ENCODE measurements at places on chromosomes 13 and 19. TPM values are rescaled to one million over a fixed set of nuclear protein-coding genes. Genes with fewer than 3 reads are reported as not detected.

DNA sequence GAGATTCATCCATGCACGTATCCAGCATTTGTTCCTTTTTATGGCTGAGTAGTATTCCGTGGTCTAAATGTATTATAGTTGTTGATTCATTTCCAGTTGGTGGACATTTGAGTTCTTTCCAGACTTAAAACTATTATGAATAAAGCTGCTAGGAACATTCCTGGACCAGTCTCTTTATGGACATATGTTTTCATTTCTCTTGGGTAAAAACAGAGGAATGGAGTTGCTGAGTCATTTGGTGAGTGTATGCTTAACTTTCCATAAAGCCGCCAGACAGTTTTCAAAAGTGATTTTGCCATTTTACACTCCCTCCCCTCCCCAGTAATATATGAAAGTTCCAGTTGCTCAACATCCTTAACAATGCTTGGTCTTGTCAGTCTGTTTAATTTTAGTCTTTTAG is 116.4 kb downstream of the TSHZ3 start:
- no peaks in the 10 kb centered on the region for H3K4me1 ChIP-seq
- no peak overlapping the region for H3K4me3 ChIP-seq
- no peak for DNase-seq
- no peak overlapping the region for H3K27ac ChIP-seq

Gene COG3
- total RNA-seq = 19.9 TPM

DNA sequence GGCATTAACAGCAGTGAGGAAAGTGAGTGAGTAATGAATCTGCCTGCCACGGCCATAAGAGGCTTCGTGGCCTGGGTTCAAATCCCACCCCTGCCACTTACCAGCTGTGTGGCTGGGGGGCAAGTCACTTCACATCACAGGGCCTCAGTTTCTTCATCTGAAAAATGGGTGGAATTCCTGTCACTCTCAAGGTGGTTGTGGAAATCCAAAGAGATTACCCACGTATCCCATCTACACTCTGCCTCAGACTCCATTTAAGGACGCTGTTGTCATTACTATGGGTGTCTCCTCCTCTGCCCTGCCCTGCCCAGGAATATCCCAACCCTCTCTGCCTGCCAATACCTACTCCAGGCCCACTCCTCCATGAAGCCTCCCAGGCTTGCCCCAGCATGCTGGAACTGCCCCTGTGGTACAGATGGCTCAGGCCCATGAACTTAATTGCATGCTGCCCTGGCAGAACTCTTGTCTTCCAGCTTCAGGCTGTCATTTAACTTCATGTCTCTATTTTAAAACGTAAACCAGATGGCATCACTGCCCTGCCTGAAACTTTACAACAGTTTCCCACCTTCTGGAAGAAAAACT is 3.1 kb downstream of the GIPC1 start:
- no peak overlapping the region for H3K4me3 ChIP-seq
- H3K27me3 ChIP-seq = no peaks in the 10 kb centered on the region
- peaks cover 3% of the 10 kb centered on the region for H3K36me3 ChIP-seq
- peaks cover 18% of the 10 kb centered on the region for H3K4me1 ChIP-seq
- DNase-seq = no peak

GRCh38 chr19:33052352-33052972 is 12.2 kb downstream of the RHPN2 start:
- H3K36me3 ChIP-seq = no peaks in the 10 kb centered on the region
- H3K27ac ChIP-seq = no peak overlapping the region

GRCh38 chr13:95948656-95949055 is 104.5 kb downstream of the UGGT2 start:
- no peak overlapping the region for H3K27ac ChIP-seq
- no peaks in the 10 kb centered on the region for H3K27me3 ChIP-seq
- H3K4me1 ChIP-seq = no peaks in the 10 kb centered on the region
- no peak overlapping the region for H3K4me3 ChIP-seq
- no peaks in the 10 kb centered on the region for H3K36me3 ChIP-seq
- no peak for DNase-seq

- no peaks in the 10 kb centered on the region for H3K27me3 ChIP-seq
- no peaks in the 10 kb centered on the region for H3K36me3 ChIP-seq
- H3K4me1 ChIP-seq = peaks cover 45% of the 10 kb centered on the region
- H3K27ac ChIP-seq = peak overlapping the region; percentile 97
These were observed 137.5 kb downstream of the SIPA1L3 start for GRCh38 chr19:38044267-38045111.

Gene NTN5
- total RNA-seq = 0.83 TPM

Gene CGB3
- total RNA-seq = not detected

Gene ZNF555
- 1.5 TPM for total RNA-seq

GRCh38 chr13:113888701-113889330 is 24.9 kb upstream of the GAS6 start:
- no peak for DNase-seq
- H3K36me3 ChIP-seq = no peaks in the 10 kb centered on the region
- H3K27me3 ChIP-seq = peaks cover 2% of the 10 kb centered on the region
- H3K4me1 ChIP-seq = no peaks in the 10 kb centered on the region

DNA sequence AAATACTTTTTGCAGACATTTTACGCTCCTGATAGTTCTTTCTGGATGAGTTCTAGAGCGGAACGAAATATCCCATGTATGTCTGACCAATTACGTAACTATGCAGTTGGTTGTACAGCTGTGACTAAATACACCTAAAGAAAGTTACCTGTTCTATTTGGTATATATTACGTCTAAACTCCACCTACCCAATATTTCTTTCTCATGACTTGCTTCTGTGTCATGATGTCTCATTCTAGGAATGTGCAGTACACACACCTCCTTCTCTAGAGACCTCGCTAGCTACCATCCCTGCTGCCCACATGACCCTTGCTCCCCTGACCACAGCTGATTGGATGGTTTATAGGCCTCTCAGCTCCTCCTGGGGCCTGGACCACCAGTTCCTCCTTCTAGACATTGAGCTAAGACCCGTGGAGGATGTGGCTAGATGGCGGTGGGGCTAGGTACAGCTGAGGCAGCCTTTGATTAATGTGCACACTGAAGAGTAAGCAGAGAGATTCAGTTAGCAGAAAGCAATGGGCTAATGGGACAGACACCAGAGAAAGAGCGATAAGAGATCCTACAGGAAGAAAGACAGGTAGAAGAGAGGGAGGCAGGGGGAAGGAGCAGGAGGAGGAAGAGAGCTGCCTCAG is 422.1 kb downstream of the COG6 start:
- no peak overlapping the region for H3K27ac ChIP-seq
- no peak overlapping the region for H3K4me3 ChIP-seq
- DNase-seq = no peak
- no peaks in the 10 kb centered on the region for H3K27me3 ChIP-seq
- no peaks in the 10 kb centered on the region for H3K36me3 ChIP-seq
- H3K4me1 ChIP-seq = peaks cover 12% of the 10 kb centered on the region

DNA sequence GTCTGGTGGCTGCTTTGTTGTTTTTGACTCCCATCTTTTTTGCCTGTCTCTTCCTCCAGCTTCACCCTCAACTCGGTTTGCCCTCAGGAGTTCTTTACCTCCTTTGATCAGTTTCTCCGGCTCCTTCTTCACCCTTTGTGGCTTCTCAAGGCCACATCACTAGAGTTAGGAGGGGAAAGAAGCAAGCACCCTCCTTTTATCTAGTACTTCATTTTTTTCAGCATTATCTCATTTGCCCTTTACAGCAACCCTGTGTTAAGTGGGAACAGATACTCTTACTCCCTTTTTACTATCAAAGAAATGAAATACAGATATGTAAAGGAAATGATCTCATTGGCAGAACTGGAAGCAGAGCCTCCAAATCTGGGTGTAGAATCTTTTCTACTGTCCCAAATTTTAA is 26.9 kb downstream of the RAP2A start:
- peaks cover 38% of the 10 kb centered on the region for H3K4me1 ChIP-seq
- peak overlapping the region; percentile 69 for H3K27ac ChIP-seq
- no peak for DNase-seq
- H3K4me3 ChIP-seq = no peak overlapping the region

DNA sequence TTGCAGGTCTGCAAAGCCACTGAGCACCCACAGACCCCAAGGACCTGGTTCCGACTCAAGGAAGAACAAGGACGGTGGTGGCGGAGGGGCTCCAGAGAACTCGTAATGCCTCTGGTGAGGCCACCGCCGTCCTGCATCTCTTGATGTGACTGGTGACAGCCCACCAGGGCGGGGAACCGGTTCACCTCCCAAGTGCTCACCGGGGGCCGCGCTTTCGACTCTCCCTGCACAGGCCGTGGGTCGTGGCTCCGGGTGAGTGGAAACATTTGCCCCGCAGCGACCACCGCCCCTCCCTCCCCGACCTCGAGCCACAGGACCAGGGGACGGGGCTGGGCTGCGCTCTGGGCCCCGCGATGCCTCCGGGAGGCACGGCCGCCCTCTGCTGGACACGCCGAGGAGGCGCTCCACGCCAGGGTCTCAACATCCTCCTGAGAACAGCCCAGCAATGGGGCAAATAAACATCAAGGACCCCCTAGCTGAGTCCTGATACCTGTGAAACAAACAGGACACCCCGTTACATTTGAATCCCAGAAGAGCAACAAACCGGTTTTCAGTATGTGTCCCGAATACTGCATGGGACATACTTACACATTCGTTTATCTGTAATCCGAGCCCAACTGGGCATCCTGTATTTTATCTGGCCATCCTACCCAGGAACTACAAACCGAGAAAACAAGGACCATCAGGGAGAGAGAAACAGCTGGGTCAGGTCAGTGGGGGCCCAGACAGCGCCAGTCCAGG is 3.9 kb upstream of the PLPP2 start:
- no peak overlapping the region for H3K4me3 ChIP-seq
- no peaks in the 10 kb centered on the region for H3K36me3 ChIP-seq
- peaks cover 11% of the 10 kb centered on the region for H3K4me1 ChIP-seq
- DNase-seq = peak; percentile 60
- H3K27me3 ChIP-seq = peaks cover 35% of the 10 kb centered on the region
- H3K27ac ChIP-seq = no peak overlapping the region

GRCh38 chr13:36528105-36528504 is 95.8 kb downstream of the CCNA1 start:
- H3K27me3 ChIP-seq = no peaks in the 10 kb centered on the region
- H3K27ac ChIP-seq = no peak overlapping the region
- no peaks in the 10 kb centered on the region for H3K4me1 ChIP-seq
- H3K4me3 ChIP-seq = no peak overlapping the region

Gene CCDC194
- 1.3 TPM for total RNA-seq

DNA sequence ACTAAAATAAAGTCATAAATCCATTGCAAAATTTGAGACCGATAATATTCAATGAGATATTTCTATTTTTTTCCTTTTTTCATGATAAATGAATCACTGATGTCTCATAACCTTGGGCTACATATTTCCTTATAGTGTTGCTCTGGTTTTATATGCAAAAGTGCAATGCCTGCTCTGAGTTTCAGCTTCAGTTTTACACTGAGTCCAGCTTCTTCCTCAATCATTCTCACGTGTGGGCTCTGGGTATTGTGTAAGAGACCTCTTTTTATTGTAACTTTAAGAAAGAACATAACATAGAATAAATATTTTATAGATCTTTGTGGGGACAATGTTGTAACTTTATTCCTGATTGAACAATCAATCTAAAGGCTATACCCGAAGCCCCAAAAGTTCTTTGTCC is 280.2 kb upstream of the EDNRB start:
- no peak for DNase-seq
- H3K27me3 ChIP-seq = peaks cover 6% of the 10 kb centered on the region
- no peak overlapping the region for H3K4me3 ChIP-seq
- H3K4me1 ChIP-seq = no peaks in the 10 kb centered on the region
- no peak overlapping the region for H3K27ac ChIP-seq
- no peaks in the 10 kb centered on the region for H3K36me3 ChIP-seq

DNA sequence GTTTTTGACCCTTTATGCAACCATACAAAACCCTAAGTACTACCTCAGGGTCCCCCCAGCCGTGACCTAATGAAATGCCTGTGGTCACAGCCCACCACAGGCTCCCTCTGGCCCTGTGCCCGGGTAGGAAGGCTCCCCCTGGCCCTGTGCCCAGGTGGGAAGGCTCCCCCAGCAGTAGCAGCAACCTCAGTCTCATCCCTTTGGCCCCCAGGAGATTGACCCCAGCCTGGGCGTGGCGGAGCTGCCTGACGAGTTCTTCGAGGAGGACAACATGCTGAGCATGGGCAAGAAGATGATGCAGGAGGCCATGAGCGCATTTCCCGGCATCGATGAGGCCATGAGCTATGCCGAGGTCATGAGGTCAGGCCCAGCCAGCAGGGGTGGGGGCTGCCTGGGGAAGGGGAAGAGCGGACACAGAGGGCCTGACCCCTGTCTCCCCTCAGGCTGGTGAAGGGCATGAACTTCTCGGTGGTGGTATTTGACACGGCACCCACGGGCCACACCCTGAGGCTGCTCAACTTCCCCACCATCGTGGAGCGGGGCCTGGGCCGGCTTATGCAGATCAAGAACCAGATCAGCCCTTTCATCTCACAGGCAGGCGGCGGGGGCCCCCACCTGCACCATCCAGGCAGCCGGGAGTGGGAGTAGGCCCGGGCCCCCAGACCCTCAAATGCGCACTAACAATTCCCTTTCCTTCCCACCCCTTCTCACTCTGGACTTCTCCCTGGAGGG is 6.3 kb upstream of the BEST2 start:
- no peak overlapping the region for H3K4me3 ChIP-seq
- peaks cover 4% of the 10 kb centered on the region for H3K27me3 ChIP-seq
- peaks cover 36% of the 10 kb centered on the region for H3K36me3 ChIP-seq
- no peak for DNase-seq
- no peak overlapping the region for H3K27ac ChIP-seq

Gene BORA
- total RNA-seq = 17.5 TPM

DNA sequence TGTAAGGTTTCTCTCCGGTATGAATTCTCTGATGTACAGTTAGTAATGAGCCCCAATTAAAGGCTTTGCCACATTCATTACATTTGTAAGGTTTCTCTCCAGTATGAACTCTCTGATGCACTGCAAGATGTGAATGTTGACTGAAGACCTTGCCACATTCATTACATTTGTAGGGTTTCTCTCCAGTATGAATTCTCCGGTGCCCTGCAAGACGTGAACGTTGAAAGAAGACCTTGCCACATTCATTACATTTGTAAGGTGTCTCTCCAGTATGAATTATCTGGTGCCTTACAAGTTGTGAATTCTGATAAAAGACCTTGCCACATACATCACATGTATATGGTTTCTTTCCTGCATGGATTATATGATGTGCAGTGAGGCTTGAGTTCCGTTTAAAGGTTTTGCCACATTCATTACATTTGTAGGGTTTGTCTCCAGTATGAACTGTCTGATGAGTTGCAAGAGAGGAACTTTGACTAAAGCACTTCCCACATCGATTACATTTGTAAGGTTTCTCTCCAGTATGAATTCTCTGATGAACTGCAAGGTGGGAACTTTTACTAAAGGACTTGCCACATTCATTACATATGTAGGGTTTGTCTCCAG is 17.7 kb upstream of the ZNF432 start:
- H3K27ac ChIP-seq = no peak overlapping the region
- no peaks in the 10 kb centered on the region for H3K27me3 ChIP-seq
- DNase-seq = no peak
- H3K4me1 ChIP-seq = no peaks in the 10 kb centered on the region
- peaks cover 92% of the 10 kb centered on the region for H3K36me3 ChIP-seq

Gene KIR2DL3
- total RNA-seq = not detected
